ENCODE measurements at places on chromosomes 3 and 15.

DNA sequence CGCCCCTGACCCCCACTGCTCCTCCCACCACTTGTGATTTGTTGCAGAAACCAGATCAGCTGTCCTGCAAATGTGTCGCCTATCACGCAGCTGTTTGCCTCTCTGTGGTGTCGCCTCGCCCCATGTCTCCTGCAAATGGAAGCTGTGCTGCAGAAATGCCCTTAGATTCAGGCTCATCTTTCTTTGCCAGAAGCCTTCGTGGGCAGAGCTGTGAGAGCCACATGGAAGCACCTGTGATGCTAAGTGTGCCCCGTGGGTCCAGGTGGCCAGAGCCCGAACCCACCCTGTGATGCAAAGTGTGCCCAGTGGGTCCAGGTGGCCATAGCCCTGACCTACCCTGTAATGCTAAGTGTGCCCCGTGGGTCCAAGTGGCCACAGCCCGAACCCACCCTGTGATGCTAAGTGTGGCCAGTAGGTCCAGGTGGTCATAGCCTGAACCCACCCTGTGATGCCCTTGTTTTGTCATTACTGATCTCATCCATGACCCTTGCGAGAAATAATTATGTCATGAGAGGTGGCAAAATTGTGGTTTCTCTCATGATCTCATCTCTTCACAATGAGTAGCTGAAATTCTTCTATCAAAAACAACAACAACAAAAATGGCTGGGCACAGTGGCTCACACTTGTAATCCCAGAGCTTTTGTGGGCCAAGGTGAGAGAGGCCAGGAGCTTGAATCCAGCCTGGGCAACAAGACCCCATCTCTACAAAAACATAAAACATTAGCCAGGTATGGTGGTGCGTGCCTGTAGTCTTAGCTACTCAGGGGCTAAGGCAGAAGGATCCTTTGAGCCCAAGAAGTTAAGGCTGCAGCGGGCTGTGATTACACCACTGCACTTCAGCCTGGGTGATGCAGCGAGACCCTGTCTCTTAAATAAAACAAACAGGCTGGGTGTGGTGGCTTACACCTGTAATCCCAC, 187.4 kb downstream of the GOLGA6L6 start:
- DNase-seq: no peak

- no peak for DNase-seq
Measured at GRCh38 chr15:90933301-90933700, 952 bp upstream of the HDDC3 start.

DNA sequence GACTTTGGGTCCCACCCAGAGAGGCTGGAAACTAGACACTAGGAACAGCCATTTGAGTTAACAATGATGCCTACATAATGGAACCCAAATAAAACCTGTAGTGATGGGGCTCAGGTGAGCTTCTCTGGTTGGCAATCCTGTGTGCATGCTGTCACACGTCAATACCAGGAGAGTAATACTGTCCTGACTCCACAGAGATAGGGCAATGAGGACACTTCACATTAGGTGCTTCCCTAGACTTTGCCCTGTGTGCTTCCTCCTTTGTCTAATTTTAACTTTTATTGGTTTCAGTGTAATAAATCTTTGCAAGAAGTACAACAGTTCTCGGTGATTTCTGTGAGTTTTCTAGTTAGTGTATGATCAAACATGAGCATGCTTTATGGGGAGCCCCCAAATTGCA, 281.8 kb upstream of the ARRDC4 start:
- DNase-seq: no peak

- DNase-seq: peak; percentile 42
Measured at GRCh38 chr15:82647045-82647834, at the start of gene CPEB1. CPEB1 (minus strand) TSS chr15:82647363; CDS start chr15:82628459, 18,904 bp downstream.

DNA sequence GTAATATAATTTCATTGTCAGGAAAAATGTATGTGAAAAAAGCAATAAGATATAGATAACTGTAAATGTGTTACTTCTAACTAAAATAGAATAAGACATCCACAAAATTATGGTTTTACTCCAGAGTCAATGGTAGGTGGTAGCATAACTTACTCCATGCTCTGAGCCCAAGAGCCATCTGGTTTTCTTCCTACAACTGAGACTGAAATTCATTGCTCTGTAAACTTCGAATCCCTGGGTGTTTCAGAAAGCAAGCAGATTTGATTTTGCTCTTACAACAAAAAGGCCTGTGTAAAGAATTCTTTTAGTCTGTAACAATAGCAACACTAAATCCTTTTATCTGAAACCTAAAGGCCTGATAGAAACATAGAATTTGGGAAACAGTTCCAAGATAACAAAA, 805.9 kb downstream of the AGBL1 start:
- DNase-seq: no peak

DNA sequence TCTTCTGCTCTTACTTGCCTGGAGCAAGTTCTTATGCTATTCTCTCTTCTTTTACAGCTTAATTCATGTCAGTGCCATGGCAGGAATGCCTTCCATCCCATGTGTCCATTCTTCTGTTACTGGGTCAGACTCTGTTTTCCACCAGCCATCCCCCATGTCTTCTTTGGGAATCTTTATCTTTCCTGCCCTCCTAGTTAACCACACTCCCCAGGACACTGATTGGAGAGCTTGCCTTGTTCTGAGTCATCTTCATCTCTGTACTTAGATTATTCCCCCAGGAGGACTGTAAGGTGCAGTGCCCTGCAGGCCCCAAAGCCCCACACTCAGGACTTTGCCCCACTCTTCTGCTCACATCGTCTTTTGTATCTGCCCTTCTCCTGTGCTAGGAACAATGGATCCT, 3.6 kb downstream of the ABHD17C start:
- DNase-seq: no peak

DNA sequence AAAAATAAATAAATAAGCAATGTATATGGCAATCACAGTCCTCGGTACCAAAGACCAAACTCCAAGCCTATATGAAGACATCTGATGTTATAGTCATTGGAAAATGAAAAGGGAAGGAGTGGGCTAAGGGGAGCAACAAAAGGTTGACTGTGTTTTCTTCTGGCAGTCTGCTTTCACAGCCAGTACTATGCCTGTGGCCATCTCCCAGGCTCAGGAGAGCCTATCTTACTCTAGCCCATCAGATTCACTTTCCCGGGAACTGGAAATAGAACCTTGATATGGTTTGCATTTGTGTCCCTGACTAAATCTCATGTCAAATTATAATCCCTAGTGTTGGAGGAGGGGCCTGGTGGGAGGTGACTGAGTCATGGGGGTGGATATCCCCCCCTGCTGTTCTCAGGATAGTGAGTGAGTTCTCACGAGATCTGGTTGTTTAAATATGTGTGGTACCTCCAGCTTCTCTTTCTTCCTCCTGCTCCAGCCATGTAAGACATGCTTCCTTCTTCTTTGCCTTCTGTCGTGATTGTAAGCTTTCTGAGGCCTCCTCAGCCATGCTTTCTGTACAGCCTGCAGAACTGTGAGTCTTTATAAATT, 105.3 kb downstream of the PLCH1 start:
- no peak for DNase-seq

GRCh38 chr3:183085634-183086390, 13.5 kb downstream of the MCCC1 start:
- DNase-seq: no peak

GRCh38 chr15:67550522-67550921, 8.0 kb downstream of the MAP2K5 start:
- DNase-seq: no peak
